Pulmonary artery endothelial cell (primary cell): ENCODE measurements at places on chromosomes 3 and 15. TPM values are rescaled to one million over a fixed set of nuclear protein-coding genes. Genes with fewer than 3 reads are reported as not detected.

DNA sequence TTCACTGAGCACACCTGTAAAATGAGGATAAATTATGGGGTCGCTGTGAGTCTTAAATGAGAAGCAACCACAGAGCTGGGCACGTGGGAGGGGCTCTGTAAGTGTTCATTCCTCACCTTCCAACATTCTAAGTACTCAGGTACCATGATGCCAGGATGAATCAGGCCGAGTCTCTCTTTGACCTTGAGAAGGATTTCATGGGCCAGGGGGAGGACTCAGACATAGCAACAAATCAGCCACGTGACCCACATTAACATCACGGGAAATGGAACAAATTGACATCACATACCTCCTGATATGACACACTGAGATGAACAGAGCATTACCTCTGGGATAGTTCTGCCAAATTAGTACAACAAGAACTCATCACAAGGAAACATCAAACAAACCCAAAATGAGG, 35.2 kb upstream of the USP3 start:
- DNase-seq = no peak

- DNase-seq = no peak
These were observed 426.7 kb downstream of the SOX2 start for GRCh38 chr3:182138393-182138792.

- no peak for DNase-seq
These were observed 4.1 kb downstream of the VGLL3 start for GRCh38 chr3:86986671-86987420.

- no peak for DNase-seq
These were observed 14.9 kb upstream of the CILP start for GRCh38 chr15:65226221-65226620.

DNA sequence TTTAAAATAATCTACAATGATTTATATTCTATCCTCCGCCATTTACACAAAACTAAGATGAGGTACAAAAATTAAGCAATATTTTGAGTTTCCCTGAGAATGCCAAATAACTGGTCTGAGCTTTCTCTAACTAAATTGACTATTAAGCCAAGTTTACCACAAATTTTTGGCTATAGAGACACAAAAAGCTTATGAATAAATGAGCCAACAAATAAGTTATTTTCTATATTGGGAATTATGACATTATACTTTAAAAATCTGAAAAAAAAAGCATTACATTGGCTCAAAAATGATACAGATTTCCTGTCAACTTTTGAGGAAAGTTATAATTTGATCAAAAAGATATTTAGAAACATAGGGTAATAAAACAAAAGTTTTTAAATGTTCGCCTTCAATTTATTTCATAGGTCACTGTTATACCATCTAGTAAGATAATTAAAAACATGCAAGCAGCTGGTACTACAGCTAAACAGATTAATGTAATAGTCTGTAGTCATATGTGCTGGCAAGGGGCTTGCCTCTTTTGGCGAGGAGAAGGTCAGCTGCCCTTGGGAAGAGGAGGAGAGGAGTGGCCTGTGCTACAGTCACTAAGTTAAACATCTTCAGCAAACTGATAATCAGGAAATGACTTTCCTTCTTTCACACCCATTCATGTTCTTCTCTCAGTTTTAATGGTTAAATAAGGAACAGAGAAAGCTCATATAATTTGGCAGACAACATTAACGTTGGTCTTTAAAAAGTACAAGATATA, 318.5 kb downstream of the TBC1D5 start:
- DNase-seq = no peak

Gene TF
- total RNA-seq = 0.07 and 0.18 TPM in 2 replicates

Gene DNASE1L3
- 0.07 and 0.20 TPM in 2 replicates for total RNA-seq

Gene SMCO1
- 0.07 TPM in 1 of 2 replicates, not detected in the other for total RNA-seq

Gene ASTE1
- total RNA-seq = 4.4 and 8.5 TPM in 2 replicates

Gene ABI3BP
- total RNA-seq = 9.3 and 14.5 TPM in 2 replicates
